ENCODE measurements at places on chromosomes 11 and 22.

DNA sequence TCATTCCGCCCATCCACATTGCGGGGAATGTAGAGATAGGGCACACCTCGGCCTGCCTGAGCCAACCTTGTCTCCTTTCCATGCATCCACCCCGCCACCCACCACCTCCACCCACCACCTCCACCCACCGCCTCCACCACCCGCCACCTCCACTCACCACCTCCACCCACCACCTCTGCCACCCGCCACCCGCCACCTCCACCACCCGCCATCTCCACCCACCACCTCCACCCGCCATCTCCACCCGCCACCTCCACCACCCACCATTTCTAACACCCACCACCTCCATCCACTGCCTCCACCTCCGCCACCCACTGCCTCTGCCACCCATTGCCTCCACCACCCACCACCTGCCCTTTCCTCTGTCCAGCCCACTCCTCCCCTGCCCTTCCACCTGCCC, 78.4 kb downstream of the IGLL1 start:
- peak; percentile 45 for DNase-seq

- DNase-seq: no peak
These were observed 4.7 kb downstream of the NXPE2 start for GRCh38 chr11:114683007-114683406.

- no peak for DNase-seq
These were observed 39.4 kb upstream of the GGTLC2 start for GRCh38 chr22:22605074-22605404.

DNA sequence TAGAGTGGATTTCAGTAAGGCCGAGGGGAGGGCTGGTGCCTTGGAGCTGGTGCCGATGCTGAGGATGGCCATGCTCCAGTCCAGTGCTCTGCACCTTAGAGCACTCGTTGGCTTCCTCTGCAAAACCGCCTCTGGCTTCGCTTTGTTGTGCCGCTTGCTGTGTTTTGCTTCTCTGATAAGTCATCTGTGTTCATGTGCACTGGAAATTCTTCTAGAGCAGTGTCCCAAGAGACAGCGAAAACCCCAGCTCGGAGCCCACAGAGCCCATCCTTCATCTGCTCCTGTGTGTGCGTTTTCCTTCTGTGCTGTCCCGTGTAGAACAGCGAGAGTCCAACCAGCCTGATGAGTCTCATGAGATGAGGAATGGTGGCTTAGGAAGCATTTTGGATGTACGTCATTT, 12.1 kb downstream of the FAM118A start:
- no peak for DNase-seq

GRCh38 chr11:112852143-112852866, 108.9 kb upstream of the NCAM1 start:
- no peak for DNase-seq

DNA sequence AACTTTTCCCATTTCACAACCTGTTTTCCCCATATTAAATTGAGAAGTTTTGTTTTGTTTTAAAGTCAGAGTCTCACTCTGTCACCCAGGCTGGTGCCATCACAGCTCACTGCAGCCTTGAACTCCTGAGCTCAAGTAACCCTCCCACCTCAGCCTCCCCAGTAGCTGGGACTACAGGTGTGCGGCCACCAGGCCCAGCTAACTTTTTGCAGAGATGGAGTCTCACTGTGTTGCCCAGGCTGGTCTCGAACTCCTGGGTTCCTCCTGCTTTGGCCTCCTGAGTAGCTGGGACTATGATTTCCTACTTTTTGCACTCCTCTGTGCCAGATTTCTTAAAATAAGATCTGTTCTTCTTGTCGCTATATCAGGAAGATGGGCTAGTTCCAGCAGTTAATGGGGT, 44.9 kb downstream of the GNB1L start:
- peak; percentile 51 for DNase-seq

DNA sequence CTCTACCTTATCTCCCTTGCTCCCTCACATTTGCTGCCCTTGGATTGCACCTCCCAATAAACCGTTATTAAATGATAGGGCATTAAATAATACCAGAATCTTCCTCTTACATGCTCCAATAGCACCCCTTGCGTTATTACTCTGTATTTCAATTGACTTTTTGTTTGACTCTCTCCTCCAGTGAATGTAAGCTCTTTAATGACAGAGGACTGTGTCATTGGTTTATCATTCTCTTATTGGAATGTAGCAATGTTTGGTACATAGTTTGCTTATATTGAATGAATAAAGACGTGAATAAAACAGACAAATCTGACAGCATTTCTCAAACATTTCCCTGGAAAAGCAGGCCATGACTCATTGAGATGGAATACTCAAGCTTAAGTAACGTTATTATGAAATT, 8.7 kb upstream of the MPEG1 start:
- DNase-seq: no peak

DNA sequence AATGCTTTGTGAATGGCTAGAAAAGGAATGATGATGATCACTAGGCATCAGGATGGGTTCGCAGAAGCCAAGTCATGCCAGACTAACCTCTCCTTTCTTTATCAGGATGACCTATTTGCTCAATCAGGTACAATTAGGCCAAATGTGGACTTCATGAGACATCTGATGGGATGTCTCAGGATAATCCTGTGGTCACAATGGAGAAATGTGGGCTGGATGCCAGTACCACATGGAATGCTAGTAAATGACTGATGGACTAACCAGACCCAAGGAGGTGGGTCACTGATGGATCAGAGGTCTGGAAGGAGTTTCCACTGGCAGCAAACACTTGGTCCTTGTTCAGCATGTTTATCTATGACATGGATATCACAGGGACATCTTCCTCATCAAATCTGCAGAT, 94.8 kb upstream of the PHOX2A start:
- DNase-seq: no peak

DNA sequence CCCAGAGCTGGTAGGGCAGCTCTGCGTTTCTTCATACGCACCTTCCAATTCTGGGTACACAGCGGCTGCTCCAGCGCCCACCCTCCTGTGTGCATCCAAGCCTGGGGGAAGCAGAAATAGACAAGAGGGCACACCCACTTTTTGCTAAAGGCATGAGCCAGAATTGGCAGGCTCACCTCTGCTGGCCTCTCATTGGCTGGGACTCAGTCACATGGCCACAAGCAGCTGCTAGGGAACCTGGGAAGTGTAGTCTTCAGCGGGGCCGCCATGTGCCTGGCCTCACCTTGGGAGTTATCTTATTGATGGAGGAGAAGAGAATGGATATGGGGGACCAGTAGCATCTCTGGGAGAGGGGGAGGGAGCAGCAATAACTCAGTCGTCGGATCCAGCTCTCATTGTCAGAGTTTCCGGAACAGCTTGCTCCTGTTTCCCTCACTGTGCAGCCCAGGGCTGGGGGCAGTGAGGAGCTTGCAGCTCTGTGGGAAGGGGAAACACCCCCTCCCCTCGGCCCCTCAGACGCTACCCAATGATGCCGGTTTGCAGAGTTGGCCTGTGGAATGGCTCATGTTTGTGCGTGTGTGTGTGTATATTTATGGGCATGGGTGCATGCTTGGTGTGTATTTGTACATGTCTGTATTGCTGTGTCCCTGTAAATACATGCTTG, 11.8 kb upstream of the MIEF1 start:
- peak; percentile 93 for DNase-seq

GRCh38 chr11:43071338-43071737, 240.5 kb upstream of the API5 start:
- no peak for DNase-seq

DNA sequence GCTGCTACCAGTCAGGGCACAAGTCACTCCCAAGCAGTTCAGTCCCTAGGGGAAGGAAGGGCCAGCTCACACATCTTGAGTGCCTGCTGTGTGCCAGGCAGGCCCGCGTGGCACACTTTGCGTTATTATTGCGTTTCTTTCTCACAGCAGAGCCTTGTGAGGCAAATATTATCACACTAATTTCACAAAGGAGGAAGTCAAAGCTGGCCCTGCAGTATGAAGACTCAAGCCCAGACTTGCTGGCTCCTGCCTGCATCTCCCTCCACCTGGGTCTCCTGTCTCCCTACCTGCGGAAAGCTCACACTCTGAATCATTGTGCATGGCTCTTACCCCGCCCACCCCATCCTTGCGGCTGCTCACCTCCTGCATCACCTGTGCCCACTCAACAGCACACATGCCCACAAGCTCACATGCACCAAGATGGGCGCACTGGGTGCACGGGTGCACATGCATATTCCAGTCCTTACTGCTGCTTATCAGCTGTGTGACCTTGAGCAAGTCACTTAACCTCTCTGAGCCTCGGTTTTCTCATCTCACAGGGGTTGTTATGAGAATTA, 31.7 kb upstream of the P2RY2 start:
- peak; percentile 53 for DNase-seq

GRCh38 chr11:130003717-130004001, 1.0 kb upstream of the PRDM10 start:
- no peak for DNase-seq
